AG08396 (cell line): ENCODE measurements at places on chromosomes 1 and 21.

DNA sequence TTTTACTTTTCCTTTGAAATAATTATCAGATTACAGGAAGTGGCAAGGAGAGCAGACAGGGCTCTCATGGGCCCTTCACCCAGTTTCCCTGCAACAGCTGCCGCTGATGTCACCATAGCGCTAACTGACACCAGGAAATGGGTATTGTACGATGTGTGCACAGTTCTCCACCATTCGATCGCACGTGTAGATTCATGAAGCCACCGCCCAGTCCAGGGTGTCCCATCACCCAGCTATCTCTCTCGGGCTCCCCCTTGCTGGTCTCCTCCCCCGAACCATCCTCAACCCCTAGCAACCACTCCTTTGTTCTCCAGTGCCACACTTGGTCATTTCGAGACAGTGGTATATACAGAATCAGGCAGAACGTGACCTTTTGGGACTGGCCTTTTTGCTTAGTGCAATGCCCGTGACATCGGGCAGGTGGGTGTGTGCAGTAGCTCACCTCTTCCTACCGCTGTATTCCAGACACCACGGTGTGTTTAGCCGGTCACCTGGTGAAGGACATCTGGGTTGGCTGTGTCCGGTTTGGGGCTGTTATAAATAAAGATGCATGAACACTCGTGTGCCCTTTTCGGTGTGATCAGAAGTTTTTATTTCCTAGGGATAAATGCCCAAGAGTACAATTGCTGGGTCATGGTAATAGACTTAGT is 118.4 kb downstream of the CRYAA start:
- no peak for DNase-seq

- no peak for DNase-seq
These were observed 28.2 kb upstream of the TEKT2 start for GRCh38 chr1:36055706-36056105.

- DNase-seq: no peak
These were observed 33.5 kb upstream of the ADAM30 start for GRCh38 chr1:119929643-119930315.

GRCh38 chr1:35555212-35555584 is 2.0 kb downstream of the KIAA0319L start:
- peak; percentile 19 for DNase-seq

GRCh38 chr1:153677718-153678518 is 570 bp upstream of the NPR1 start:
- peak; percentile 77 for DNase-seq

- DNase-seq: no peak
These were observed 3.0 kb downstream of the ATP2B4 start for GRCh38 chr1:203629507-203630082.

GRCh38 chr1:48789903-48790302 is 13.2 kb upstream of the BEND5 start:
- no peak for DNase-seq

GRCh38 chr1:235138821-235139220 is 10.2 kb upstream of the TOMM20 start:
- no peak for DNase-seq

GRCh38 chr1:235176486-235176885 is 15.4 kb upstream of the RBM34 start:
- DNase-seq: no peak

GRCh38 chr1:22341791-22342605 is 109.7 kb upstream of the ZBTB40 start:
- peak; percentile 55 for DNase-seq

- peak; percentile 81 for DNase-seq
These were observed 761 bp downstream of the TNNT2 start for GRCh38 chr1:201376464-201377374.

GRCh38 chr1:245956225-245956624 is 550.9 kb downstream of the SMYD3 start:
- DNase-seq: no peak

- no peak for DNase-seq
These were observed 29.5 kb upstream of the JUN start for GRCh38 chr1:58813361-58813760.

DNA sequence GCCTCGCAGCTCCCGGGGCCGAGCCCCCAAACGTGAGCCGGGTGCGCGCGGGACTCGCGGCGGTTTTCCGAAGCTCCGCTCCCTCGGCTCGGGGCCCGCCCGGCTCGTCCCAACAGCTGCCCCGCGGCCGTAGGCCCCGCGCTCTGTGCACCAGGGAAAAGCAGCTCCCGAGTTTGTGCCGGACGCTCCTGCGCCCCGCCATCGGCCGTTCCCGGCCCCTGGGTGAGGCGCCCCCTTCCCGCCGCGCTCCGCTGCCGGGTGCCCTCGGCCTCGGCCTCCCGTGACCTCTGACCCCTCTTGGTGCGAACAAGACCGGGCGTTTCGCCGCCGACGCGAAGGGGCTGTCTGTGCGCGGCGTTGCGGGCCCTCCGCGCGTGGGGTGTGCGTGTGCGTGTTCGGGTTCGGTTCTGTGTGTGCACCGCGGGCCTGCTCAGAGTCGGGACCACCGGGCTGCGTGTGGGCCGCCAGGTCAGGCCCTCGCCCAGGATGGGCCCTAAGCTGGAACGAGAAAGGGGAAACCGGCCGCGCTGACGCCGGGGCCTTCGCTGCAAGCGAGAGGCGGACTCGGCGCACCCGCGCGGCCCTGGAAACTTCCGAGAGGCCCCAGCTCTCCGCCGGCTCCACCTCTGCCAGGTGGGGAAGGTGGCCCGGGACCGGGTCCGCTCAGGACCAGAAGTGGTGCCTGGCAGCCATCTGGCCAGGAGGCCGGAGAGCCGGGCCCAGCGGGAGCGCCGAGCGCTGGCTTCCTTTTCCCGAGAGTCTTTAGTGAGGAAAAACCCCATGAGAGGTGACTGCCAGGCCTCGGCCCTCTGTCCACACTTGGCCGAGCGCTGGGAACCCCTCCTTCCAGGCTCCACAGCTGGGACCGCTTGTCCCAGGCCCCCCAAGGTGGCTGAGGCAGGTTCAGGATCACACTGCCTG is 1.9 kb downstream of the PRDM16 start:
- DNase-seq: peak; percentile 56
